ENCODE measurements at places on chromosomes 3 and 15.

- DNase-seq = no peak
Measured at GRCh38 chr3:42658771-42659390, 5.4 kb downstream of the ZBTB47 start.

DNA sequence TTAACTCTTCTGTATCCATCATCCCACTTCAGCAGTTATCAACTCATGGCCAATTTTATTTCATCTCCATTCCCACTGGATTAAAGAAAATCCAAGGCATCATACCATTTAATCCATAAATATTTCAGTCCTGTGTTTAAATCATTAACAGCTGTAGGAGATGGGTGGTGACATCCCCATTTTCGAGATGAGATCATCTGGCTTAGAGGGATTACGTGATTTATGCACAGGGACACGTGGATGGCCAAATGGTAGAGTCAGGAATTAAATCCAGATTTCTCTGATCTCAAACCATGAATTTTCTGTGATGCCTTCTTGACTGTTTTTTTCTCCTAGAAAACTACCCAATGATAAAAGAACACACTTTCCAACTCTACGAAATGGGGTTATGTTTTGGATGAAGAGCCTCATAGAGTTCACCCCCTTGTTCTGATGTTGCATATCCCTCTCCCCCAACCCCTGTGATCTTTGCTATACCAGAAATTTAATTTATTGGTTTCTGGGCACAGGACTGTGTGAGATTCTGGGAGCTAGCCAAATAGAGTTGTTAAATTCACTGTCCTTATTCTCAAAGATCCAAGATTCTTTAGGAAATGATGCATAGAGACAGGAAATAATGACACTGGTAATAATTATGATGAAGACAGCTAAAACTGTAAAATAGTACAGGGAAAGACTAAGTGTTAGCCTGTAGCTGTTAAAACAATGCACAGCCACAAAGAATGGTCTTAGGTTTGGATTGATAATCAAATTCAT is 7.4 kb downstream of the ZNF589 start:
- no peak for DNase-seq

DNA sequence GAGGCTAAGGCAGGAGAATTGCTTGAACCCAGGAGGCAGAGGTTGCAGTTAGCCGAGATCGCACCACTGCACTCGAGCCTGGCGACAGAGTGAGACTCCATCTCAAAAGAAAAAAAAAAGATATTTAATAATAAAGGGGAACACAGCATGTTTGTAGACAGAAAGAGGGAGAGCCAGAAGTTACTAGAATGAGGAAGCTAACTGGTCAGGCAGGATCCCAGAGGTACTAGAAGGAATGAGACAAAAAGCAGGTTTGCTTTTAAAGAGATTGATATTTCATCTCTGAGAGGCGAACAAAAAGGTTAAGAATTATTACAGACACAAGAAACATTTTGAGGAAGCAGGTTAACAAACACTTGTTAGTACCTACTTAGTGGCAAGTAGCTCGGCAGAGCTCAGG is 9.2 kb downstream of the CD200R1 start:
- DNase-seq = no peak

GRCh38 chr15:32029862-32030781 is at the start of gene CHRNA7:
Gene CHRNA7 (plus strand): TSS chr15:32030515. CDS start chr15:32030595, 80 bp downstream.
- peak; percentile 76 for DNase-seq

- DNase-seq = no peak
Measured at GRCh38 chr3:23459465-23459864, 256.3 kb downstream of the UBE2E2 start.

DNA sequence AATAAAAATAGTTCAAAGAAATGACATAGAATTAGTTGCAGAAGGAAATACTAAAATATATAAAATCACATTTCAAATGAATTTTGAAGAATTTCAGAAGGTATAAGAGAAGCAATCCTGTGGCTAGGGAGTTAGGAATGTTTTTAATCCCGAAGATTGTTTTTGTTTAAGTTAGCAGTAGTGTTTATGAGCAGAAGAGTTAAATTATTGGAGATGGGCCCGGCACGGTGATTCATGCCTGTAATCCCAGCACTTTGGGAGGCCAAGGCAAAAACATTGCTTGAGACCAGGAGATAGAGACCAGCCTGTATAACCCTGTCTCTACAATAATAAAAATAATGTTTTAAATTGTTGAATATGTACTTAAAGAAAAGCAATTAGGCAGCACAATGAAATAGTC is 432.5 kb downstream of the MFSD1 start:
- DNase-seq = no peak

GRCh38 chr3:9955611-9956352 is 3.6 kb upstream of the PRRT3 start:
- DNase-seq = no peak

DNA sequence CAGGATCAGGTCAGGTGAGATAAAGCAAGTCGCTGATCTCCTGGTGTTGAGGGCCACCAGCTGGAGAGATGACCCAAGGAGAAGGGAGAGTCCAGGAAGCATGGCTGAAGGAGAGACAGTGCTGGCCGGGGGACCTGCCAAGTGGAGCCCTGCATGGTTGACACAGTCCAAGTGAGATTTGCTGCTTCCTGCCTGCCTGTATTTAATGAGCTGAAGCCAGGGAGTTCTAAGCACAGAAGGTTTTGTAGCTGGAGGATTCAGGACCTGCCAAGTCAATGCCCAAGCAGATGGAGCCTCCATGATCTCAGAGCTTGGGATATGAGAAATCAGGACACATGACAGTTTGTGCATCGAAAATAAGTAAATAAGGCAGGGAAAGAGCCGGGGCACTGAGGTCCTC is 125.6 kb downstream of the SRGAP3 start:
- no peak for DNase-seq

- DNase-seq = no peak
Measured at GRCh38 chr3:169946336-169946735, 20.3 kb upstream of the SEC62 start.

DNA sequence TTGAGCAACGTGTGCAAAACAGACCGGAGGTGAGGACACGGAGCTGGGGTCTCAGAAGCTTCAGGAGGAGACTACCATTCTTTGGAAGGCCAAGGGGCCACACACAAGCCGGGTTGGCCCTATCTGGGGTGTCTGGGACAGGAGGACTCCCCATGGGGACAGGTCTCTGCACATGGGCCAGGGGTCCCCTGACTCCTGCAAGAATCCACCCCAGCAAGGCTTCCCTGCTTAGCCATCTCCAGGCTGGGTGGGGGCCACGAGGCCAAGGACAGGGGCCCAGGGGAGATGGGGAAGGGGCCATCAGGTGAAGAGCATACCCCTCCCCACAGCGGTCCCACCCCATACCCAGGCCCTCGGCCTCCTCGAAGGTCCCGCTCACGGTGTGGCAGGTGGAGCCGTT is 38.5 kb downstream of the ADAMTS7 start:
- DNase-seq = no peak

DNA sequence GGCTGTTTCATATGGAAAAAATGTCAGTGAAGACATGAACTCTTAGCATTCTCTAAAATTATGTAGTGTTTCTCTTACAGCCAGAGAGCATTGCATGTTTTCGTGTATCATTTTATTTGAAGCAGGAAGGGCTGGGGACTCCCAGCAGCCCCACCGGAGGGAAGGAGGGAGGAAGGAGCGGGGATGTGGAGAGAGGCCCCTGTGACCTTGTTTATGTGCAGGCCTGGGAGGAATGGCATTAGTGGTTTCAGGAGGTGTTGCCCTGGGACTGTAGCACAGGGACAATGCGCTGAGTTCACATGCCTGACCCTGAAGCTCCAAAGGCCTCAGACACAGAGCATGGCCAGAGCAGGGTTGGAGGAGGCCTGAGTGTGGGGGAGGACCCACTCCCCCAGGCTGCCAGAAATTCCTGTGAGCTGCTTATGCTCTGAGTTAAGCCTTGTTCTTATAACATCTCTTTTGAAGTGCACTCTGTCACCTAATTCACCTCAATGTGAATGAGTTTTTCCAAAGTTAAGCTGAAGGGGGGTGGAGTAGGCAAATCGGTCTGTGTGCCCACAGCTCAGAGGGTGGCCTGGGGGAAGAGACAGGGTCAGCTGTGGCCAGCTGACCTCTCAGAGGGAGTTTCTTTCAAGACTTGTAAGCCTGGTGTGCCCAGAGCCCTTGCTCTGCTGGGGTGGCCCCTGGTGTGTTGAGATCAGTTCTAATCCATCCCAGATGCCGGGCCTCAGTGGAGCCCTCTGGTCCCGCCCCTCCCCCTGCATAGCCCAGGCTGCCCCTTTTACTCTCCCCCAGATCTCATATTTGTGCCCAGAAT is 3.9 kb upstream of the RNU6-1 start:
- DNase-seq = peak; percentile 89

DNA sequence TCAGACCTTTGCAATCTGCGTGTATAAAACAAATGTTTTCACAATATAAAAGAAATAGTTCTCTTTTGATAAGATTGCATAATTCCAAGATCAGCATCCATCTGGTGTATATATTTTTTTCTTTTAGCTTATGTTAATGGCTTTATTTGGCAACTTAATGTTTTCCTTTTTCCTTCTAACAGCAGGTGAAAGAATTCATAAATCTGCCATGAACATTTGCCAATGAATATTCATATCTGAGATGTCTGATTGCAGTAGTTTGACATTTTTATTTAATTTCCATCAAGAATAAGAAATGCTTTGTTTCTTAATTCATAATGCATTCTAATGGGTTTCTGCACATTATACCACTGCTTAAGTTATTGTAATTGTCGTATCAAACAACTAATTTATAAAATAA is 184.4 kb upstream of the ROBO2 start:
- no peak for DNase-seq

GRCh38 chr3:14775563-14775962 is 43.2 kb upstream of the FGD5 start:
- DNase-seq = no peak

DNA sequence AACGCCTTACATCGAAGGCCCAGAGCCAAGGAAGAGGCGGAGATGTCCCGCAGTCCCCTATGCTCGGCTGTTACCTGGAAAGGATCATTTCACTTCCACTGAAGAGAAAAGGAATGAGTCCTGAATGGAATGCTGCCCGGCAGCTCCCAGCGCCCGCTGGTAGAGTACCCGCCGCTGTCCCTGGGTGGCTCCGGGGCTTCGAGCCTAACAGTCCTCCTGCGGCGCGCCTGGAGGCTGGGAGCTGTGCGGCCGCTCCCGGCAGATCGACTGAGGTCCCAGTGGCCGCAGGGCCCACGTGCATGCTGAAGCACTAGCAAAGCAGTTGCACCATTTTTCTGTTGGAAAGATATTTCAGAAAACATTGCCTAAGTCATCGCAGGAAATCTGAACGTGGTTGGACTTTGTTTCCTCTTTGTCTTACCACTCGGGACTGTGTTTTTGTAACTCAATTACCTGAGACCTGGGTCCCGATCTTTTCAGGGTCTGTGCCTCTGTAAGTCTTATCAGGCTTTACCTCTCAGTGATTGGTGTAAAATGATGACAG is 984 bp downstream of the RNU6-1 start:
- peak; percentile 81 for DNase-seq

- DNase-seq = no peak
Measured at GRCh38 chr15:23503576-23503975, 56.5 kb upstream of the GOLGA6L2 start.

DNA sequence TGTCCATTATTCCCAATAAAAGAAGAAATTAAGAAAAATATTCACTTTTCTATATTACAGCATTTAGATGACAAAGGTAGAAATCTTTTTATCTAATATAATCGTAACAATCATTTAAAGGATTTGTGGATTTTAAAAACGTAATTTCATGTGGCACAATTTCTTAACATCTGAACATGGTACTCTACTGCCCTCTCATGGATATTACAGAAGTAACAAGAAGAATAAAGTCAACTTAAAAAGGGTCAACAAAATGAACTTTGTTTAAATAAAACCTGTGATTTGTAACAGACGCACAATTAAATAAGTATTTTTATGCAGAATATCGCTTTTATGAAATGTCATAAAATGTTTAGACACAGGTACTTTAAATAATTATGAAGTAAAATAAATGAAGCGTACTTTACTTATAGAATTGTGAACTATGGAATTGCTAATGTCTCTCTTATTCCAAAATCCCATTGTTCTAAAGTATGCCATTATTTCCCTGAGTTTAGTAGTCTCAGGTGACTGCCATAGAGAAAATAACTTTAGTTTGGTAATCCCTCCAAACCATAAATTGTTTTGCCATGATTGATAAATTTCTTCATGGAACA is 366.8 kb upstream of the ZNF385D start:
- no peak for DNase-seq

GRCh38 chr3:196894557-196895295 is 27.0 kb downstream of the SENP5 start:
- DNase-seq = peak; percentile 15

DNA sequence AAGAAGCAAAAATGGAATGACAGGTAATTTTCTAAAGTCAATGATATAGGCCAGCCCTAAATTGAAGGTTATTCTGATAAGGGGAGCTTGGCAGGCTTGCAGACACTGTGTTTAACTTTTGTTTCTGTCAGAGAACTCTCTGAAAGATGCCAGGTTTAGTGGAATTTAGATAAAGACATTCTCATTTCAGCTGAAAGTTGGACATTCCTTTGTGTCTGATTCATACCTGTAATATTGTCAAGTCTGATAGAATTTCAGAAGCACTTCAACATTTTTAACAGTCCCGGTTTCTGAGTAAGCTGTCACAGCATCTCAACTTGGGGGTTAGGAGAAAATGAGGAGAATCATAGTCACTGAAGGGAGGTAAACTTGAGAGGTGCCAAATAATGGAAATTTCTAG is 84.0 kb downstream of the DIPK2A start:
- DNase-seq = no peak

- DNase-seq = peak; percentile 63
Measured at GRCh38 chr3:30526031-30526430, 80.4 kb upstream of the TGFBR2 start.

- DNase-seq = peak; percentile 49
Measured at GRCh38 chr3:127822682-127823425, 539 bp upstream of the MGLL start.

DNA sequence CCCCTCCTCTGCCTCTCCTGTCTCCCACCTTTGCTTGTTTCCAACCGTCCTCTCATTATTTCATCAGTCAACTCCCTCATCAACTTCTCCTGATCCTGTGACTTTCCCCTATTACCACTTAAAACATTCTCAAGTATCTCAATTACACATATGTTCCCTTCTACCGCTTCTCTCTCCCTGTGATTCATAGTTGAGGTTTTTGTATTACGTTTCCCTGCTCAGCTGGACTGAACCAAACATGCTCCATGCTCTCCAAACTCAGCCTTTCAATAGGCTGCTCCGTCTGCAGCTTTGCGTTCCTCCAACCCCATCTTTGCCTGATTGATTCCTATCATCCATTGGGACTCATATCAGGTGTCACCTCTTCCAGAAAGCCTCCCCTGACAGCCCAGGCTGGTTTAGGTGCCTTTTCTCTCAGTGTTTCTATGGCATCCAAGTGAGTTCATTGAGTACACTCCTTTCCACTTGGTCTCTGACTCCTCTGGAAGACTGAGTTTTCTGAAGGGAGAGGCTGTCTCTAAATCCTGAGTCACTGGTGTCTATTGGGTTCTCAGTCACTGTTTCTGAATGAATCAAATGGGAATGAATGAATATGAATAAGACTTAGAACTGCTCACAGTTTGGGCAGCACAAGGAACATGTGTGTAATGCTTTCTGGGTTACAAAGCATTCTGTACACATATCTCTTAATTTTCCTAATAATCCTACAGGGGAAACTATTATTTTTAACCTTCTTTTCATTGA is 56.4 kb downstream of the PLD1 start:
- DNase-seq = no peak

- no peak for DNase-seq
Measured at GRCh38 chr15:36502509-36502908, 76.9 kb upstream of the CDIN1 start.

- DNase-seq = no peak
Measured at GRCh38 chr15:101323793-101324523, 28.9 kb upstream of the SNRPA1 start.

All from Caco-2 (cell line).